ENCODE measurements at places on chromosomes 12 and 14.

DNA sequence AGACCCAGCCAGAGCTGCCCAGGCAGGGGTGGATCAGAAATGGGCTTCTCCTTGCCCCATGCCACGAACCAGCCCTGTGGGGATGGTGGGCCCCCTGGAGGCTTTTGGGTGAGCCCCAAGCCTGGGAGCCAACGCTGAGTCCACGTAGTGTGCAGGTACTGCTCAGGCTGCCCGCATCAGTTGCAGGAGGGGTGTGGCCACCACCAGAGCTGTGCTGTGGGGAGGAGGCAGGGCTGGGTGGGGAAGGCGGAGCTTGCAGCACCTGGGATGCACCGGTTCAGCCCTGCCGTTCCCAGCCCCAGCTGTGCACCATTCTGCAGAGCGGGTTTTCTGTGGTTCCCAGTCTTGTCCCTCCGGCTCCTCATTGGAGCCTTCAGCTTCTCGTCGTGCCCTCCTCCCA is 36.3 kb downstream of the IL31 start:
- DNase-seq: no peak

DNA sequence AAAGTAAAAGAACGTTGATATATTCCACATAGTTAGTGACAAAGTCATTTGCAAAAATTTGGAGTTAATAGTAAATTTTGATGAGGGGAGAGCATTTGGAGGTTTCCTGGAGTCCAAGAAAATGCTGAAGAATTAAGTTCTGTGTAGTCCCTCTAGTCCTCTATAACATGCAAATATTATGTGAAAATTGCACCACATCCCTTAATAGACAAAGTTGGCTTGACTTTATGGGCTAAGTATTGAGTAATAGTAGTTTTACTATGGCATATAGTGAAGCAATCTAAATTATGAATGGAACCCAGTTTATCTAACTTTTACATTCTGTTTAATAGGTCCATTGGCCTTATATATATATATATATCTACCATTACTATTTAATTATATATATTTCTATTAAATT is 66.4 kb upstream of the DCN start:
- no peak for DNase-seq

GRCh38 chr12:13342971-13343370 is 146.4 kb downstream of the EMP1 start:
- no peak for DNase-seq

DNA sequence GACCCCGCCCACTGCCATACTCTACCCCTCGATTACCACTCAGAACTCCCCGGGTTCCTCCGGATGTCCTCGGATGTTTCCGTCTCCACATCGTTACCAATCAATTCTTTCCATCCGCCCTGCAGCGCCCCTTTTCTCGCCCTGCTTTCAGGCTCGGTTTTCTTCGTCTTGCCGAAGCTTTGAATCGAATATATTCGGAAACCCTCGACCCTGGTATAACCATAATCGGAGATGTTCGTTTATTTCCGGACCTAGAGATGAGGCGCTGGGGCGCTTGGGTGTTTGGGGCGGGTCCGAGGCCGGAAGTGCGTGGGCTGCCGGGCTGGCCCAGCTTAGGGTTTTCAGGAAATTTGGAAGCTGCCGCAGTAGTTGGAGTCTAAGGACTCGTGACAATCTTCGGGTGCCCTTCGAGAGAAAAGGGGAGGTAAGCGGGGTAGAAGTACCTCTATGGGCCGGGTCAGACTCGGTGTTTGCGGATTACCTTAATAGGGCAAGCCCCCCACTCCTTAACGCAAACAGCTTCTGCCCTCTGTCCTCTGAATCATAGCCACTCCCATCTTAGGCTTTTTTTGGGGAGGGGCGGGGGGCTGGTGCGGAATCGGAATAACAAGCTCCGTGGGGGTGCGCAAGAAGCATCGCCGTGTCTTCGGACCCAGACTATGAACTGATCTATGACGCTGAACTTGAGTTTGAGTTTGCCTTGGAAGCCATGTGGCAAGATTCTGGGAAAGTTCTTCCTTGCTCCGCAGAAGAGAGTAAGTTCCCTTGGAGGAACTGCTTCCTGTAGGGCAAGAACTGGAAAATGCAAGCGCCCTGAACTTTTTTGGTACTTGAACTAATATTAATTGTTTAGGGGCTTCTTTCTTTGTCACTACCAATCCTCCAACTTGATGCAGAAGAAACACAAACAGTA is at the start of gene C14orf119:
Gene C14orf119 (plus strand): TSS at position 310 of the 913 bp plus-strand sequence. CDS start 2,154 bp downstream, outside the sequence.
- DNase-seq: peak; percentile 87

DNA sequence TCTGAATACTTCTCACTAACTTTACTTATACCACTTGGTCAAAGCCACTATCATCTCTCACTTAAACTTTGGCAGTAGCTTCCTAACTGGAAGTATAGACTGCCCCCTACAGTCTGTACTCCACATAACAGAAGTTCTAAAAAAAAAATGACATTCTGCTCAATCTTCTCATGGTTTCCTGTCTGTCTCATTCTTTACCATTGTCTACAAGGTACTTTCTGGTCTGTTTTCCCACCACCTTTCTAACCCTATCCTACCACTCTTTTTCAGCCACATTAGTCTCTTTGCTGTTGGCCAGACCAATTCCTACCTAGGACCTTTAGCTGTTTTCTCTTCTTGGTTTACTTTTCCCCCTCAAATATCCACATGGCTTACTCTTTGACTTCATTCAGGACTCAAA is 14.7 kb downstream of the CPSF6 start:
- DNase-seq: no peak

GRCh38 chr14:26199590-26200370 is 398.1 kb downstream of the NOVA1 start:
- no peak for DNase-seq

- no peak for DNase-seq
Measured at GRCh38 chr12:59660921-59661597, 65.2 kb downstream of the SLC16A7 start.

DNA sequence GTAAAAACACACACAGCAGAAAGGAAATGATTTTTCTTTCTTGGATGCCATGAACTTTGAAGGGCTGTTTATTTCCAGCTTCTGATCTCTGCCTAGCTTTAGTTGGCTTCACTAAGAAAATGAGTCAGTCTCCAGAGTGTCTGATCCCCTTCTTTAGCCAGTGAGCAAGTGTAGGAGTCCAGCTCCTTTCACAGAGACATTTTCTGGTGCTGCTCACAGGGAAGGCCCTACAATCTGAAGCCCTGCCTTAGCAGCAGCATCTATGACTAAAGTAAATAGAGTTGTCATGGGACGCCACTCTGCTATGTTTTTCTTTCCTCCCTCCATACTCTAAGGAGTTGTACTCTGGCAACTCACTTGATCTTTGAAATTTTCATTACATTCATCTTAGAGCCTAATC is 103.5 kb downstream of the RPAP3 start:
- no peak for DNase-seq

GRCh38 chr12:70853326-70853725 is 67.2 kb downstream of the PTPRR start:
- DNase-seq: no peak

DNA sequence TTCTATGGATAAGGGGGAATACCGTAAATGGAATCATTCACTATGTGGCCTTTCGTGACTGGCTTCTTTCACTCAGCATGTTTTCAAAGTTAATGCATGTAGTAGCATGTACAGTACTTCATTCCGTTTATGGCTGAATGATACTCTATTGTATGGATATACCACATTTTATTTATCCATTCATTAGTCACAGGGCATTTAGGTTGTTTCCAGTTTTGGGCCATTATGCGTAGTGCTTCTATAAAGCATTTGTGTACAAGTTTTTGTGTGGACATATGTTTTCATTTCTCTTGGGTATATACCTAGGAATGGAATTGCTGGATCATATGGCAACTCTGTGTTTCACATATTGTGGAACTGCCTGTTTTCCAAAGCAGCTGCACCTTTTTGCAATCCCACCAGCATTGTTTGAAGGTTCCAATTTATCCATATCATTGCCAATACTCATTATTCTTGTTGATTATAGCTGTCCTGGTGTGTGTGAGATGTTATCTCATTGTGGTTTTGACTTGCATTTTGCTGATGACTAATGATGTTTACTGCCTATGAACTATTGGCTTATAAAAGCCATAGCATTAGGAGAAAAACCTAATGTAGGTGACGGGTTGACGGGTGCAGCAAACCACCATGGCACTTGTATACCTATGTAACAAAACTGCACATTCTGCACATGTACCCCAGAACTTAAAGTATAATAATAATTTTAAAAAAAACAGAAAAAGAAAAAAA is 45.5 kb downstream of the ATF7IP start:
- no peak for DNase-seq

- DNase-seq: no peak
Measured at GRCh38 chr14:81565441-81566290, 32.0 kb upstream of the SEL1L start.
